ENCODE measurements at places on chromosomes 11 and 22. TPM values are rescaled to one million over a fixed set of nuclear protein-coding genes. Genes with fewer than 3 reads are reported as not detected.

The FRMD8 gene
- polyA plus RNA-seq, result 8.9 TPM

DNA sequence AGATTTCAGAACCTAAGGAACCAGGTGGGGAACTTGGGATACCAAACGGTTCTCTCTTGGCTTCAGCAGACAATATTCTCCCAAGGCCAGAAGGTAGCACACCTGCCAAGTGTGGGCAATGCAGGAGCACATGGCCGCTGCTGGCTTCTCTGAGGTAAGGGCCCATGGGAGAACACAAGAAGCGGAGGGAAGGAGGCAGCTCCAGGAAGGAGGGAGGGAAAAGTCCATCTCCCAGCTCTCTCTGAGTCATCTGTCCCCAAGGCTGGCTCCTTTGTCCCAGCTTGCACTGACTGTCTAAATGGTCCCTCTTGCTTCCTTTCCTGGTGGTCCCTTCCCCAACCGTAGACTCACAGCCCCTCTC lies 557.9 kb upstream of the CADM1 start:
- no peak for DNase-seq

DNA sequence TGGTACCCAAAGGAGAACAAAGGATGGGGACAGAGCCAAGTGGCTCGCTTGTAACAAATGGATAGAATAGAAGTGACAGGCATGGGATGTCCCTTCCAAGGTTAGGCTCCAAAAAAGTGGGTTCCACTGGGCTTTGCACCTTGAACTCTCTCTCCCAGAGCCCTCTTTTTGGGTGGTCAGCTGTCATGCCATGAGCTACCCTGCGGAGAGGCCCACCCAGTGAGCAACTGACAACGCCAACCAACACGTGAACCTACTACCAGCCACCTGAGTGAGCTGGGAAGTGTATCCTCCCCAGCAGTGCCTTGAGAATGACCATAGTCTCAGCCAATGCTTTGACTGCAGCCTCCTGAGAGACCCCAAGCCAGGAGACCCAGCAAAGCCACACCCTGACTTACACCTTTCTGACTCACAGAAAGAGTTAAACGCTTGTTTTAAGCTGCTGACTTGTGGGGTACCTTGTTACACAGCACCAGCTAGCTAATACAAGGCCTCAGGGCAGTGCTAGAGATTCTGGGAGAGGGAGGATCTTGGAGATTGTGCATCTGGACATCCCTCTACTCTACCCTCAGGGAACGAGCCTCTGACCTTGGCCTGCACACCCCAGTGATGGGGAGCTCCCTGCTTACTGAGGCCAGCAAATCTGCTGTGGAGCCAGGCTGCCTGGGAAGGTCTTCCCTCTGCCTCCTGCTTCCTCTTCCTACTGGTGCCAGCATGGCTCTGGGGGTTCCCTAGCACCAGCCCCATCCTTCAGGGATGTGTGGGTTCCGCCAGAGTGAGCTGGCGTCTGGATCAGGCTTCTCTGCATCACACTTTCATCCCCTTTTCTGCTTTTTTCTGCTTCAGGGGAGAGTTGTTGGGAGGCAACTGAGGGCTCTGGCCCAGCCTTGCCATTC lies 29.1 kb upstream of the RFPL3 start:
- DNase-seq, result no peak

- no peak for DNase-seq
These were observed 39.1 kb downstream of the C11orf58 start for GRCh38 chr11:16777613-16777975.

DNA sequence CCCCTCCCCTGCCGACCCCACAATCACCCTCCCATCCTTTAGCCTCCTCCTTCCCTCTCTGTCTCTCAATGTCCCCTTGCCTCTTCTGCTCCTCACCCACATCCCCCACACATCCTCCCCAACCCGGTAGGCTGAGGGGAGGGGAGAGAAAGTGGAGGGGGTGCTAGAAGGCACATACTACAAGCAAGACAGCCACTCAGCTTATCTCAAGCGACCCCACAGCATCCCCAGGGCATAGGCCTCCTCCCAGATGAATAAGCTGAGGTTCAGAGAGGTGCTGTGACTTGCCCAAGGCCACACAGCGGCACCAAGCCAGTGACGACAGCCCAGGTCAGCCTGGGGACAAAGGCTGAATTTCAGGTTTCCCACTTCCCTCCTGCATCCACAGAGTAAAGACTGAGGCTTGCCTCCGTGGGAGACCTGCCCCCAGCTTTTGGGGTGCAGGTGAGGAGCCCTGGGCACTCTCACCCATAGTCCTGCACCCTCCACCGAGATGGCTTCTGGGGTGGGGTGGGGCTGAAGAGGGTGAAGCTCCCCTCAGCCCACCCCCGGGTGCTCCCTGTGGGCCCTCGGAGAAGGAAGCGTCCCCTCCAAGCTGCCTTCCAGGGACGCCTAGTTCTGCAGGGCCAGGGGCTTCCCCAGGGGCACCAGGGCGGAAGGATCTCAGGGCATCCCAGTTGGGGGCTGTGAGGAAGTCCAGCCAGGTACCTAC lies 511 bp downstream of the RAC2 start:
- no peak for DNase-seq

DNA sequence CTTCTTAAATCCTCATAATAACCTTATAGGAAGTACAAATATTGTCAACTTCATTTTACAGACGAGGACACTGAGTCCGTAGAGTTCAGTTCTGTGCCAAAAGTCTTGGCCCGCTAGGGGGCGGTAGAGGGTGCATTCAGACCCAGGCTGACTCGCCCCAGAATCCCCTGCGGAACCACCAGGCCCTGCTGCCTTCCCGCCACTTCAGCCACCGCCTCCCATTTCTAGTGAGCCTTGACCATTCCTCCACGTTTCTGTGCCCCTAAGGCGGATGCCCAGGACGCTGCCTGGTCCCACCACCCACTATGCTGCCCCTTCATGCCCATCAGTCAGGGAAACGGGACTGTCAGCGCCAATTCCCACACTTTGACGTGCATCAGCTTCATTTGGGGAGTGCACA lies 19.1 kb downstream of the SYT13 start:
- no peak for DNase-seq

The CCDC87 gene
- polyA plus RNA-seq, result 0.06 TPM

- DNase-seq, result no peak
These were observed 24.5 kb downstream of the PISD start for GRCh38 chr22:31637447-31637890.

The DDIAS gene
- polyA plus RNA-seq, result 2.0 TPM

DNA sequence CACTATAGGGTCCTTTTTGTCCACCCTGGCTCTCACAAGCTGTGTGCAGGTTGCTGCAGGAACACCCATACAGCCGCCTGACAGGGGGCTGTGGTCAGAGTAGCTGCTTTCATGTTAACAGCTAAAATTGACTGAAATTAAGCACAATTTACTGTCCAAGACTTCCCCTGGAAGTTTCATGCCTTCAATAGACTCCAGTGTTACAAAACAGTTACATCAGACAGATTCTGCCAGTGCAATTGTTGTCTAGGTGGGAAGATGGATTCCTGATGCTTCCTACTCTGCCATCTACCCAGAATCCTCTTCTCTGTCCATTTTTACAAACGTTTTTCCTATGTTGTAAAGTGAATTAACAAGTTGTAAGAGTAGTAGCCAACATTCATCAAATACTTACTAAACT lies 5.3 kb upstream of the TSKU start:
- DNase-seq, result no peak

The MTMR2 gene
- 23.6 TPM for polyA plus RNA-seq

GRCh38 chr22:17232406-17232805 lies 13.2 kb upstream of the ADA2 start:
- DNase-seq, result no peak

GRCh38 chr22:41479671-41480396 lies 10.9 kb downstream of the ACO2 start:
- DNase-seq, result no peak

DNA sequence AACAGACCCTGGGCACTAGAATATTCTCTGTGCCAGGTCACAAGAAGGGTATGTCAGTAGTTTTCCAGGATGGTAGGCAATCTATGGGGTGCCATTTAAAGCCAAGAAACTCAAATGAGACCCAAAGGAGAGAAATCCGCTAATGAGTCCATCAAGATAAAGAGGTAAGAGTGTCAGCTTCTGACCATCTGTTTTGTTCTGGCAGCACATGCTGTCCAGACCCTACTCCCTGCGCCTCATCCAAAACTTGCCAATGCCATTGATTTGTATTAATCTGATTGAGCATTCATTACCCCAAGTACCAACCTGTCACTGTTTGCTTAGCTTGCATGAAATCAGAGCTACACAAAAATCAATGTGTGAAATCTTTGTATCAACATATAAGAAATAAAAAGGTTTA lies 229.0 kb downstream of the BLID start:
- DNase-seq, result no peak

DNA sequence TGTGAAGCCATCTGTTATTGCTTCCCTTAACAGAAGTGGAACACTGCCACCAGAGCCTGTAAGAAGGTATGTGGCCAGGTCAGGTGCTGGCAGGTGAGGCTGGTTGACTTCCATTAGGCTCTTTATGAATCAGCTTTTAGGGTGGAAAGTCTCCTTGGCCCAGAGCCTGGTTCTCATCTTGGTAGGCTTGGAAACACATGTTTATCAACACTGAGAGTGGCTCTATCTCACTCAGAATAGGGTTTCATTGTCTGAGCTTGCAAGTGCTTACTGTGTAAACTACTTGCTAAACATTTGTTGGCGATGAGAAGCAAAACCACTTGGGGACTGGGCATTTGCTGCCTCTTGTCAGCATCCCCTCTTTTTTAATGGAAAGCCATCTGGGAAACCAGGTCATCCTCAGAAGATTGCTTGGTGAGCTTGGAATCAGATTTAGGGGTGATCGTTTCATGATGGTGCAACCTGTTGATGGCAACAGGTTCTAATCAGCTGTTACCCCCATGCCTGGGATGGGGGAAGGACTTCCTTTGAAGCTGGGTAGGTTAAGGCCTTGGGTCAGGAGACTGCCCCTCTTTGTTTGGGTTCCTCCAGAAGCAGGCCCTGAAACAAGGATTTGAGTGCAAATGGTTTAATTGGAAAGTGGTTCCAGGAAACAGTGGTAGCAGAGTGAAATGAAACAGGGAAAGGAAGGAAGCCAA lies 75.0 kb upstream of the AMPD3 start:
- no peak for DNase-seq

The CRYBB3 gene
- 0.32 TPM for polyA plus RNA-seq

GRCh38 chr11:33772300-33772699 lies 2.0 kb downstream of the FBXO3 start:
- no peak for DNase-seq

The FOXRED2 gene
- 17.3 TPM for polyA plus RNA-seq

GRCh38 chr11:130514316-130514715 lies 65.9 kb downstream of the ADAMTS15 start:
- no peak for DNase-seq

The NXPE4 gene
- not detected for polyA plus RNA-seq

GRCh38 chr11:120335556-120335907 lies 681 bp upstream of the ARHGEF12 start:
- DNase-seq, result no peak

DNA sequence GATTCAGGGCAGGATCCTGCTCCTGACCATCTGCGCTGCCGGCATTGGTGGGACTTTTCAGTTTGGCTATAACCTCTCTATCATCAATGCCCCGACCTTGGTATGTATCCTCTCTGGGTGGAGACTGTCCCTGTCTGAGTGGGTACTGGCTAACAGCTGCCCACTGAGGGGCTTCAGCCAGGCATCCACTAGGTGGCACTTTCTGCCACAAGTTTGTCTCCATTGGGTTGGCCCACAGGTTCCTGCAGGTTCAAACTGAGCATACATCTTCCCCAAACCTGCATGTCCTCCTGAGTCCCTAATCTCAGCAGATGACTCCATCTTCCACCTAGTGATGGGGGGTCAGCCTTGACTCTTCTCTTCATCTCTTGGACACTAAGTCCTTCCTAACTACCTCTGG lies 4.4 kb downstream of the SLC2A11 start:
- no peak for DNase-seq

GRCh38 chr22:31271026-31271425 lies 21.3 kb downstream of the PIK3IP1 start:
- DNase-seq, result no peak

DNA sequence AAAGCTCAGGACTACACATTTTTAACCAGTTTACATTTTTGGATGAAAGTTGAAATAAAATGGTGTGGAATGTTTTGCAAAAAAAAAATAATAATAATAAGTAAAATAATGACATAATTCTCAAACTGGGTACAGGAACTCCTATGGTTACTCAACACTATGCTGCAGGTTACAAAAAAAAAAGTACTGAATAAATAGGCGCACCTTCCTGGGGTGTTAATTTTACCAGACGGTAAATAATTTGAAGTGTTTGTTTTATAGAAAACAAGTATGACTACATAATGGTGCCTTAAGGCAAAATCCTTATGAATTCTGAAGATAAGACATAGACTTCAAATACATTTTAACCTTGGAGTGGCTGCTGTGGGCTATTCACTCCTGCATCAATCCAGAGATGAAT lies 76.5 kb downstream of the RELT start:
- DNase-seq, result no peak

GRCh38 chr11:130070846-130071200 lies 1.1 kb downstream of the APLP2 start:
- DNase-seq, result no peak

- DNase-seq, result peak; percentile 81
These were observed 95.5 kb downstream of the PGR start for GRCh38 chr11:101034076-101034475.

DNA sequence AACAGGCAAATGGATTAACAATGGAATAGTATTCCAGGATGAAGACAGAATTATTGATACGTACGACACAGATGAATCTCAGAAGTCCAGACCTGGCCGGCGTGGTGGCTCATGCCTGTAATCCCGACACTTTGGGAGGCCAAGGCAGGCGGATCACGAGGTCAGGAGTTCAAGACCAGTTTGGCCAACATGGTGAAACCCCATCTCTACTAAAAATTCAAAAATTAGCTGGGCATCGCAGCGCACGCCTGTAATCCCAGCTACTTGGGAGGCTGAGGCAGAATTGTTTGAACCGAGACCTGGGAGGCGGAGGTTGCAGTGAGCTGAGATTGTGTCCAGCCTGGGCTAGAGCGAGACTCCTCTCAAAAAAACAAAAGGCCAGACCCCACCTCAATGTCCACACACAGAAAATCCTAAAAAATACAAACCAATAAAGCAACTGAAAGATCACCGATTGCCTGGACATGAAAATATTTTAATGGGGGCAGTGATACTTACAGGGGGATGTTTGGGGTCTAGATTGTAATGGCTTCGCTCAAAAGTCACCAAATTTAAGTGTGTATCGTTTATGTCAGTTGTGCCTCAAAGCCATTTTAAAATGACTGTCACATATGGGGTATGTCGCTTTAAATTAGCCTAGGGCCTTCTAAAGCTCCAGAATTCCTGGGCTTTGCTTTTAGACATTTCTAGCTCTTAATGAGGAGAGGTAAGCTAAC lies 3.8 kb downstream of the RPS25 start:
- no peak for DNase-seq

The OR52I2 gene
- polyA plus RNA-seq, result not detected

DNA sequence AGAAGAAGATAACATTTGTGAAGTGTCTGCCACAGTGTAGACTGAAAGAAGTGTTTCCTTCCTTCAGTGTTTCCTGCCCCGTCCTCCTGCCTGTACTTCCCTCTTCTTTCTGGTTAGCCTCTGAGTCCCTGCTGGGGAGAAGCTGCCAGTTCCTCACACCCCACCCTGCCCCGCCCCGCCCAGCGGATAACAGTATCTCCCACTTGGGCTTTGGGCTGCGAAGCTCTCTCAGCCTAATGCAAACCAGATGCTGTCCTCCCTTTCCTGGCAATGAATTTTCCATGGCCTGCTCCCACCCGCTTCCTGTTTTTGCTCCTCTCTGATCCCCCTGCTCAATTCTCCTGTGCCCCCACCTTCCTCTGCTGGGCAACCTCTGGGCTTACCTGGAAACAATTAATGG lies 5.2 kb upstream of the RAB3IL1 start:
- peak; percentile 84 for DNase-seq

The MMP7 gene
- not detected for polyA plus RNA-seq

- DNase-seq, result no peak
These were observed 4.2 kb downstream of the TCN2 start for GRCh38 chr22:30611197-30611596.

The LMO1 gene
- polyA plus RNA-seq, result 4.0 TPM

The DRD4 gene
- 1.1 TPM for polyA plus RNA-seq
